Activated CD4-positive, alpha-beta T cell treated with anti-CD3 and anti-CD28 coated beads, Interleukin-2, amount 50 U/mL, for 16 hours (primary cell): ENCODE measurements at places on chromosomes 1 and 21.
A peak's percentile ranks its signal among the peaks of the same experiment; 100 is the strongest.

- DNase-seq: peak; percentile 52
Observed at GRCh38 chr1:67766141-67766978, 66.9 kb downstream of the GNG12 start.

- DNase-seq: no peak
Observed at GRCh38 chr1:201123866-201124265, 3.1 kb downstream of the ASCL5 start.

DNA sequence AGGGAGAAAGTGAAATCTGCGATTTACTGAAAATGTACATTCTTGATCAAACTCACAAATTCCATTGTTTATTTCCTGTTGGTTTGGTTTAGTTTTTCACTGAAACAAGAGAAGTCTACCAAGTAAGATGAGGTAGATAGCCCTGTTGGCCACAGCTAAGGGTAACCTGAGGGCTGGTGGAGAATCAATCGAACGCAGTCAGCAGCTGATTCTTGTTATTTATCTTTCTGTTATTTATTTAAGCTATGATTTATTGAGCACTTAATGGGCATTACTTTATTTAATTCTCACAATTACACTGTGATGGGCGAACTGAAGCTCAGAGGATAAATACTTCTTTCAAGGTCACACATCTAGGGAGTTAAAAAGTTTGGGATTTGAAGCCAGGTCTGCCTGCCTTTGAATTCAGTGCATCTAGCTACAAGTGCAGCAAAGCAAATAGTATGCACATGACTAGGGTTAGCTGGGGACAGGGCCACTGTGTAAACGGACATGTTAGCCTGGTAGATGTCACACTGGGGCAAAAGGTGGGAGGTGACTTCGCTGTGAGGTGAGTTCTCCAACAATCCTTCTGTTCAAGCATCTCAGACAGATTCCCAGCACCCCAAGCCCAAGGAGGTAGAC is 106.5 kb upstream of the GADD45A start:
- DNase-seq: no peak

DNA sequence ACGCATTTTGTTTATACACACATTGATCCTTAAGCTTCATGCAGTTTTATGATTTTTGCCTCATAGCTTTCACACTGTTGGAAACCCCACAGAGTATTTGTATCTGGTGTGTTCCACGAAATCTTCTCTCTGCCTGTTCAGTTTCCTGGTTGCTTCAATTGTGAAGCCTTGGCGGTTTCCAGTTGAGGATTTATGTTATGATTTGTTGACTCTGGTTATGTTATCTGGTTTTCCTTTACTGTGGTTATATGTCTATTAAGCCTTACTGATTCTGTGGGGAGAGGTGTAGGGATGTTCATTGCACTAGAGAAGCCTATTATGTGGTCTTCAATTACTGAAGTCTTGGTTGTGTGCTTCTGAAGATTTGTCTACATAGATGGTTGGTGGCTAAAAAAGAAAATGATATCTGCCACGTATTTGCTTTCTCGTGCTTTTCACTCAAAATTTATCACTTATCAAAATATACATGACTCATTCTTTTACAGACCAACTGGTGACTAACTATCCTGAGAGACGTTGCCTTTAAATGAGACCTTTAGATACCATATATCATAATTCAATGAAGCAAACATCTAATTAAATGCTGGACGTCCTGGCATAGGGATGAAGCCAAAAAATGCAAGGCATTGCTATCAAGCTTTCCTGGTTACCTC is 488.0 kb upstream of the B3GALT2 start:
- peak; percentile 1 for DNase-seq

DNA sequence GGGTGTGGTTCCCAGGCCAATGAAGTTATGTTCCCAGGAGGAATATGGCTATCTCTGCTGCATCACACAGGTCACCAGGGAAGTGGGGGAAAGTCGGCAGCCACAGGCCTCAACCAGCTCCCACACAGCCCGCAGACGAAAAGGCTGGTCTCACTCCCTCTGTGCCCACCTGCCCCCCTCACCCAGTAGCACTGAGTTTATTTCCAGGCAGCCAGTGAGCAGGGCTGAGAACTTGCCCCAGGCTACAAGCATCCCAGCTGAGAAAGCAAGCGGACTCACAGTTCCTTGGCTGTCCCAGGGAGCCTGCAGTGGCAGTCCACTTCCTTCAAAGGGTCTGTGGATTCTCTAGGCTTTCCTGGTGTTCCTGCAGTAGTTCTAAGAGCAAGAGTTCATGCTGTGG is 68.9 kb downstream of the SLC5A9 start:
- DNase-seq: no peak

- no peak for DNase-seq
Observed at GRCh38 chr1:32741059-32741412, 38.5 kb upstream of the SYNC start.

DNA sequence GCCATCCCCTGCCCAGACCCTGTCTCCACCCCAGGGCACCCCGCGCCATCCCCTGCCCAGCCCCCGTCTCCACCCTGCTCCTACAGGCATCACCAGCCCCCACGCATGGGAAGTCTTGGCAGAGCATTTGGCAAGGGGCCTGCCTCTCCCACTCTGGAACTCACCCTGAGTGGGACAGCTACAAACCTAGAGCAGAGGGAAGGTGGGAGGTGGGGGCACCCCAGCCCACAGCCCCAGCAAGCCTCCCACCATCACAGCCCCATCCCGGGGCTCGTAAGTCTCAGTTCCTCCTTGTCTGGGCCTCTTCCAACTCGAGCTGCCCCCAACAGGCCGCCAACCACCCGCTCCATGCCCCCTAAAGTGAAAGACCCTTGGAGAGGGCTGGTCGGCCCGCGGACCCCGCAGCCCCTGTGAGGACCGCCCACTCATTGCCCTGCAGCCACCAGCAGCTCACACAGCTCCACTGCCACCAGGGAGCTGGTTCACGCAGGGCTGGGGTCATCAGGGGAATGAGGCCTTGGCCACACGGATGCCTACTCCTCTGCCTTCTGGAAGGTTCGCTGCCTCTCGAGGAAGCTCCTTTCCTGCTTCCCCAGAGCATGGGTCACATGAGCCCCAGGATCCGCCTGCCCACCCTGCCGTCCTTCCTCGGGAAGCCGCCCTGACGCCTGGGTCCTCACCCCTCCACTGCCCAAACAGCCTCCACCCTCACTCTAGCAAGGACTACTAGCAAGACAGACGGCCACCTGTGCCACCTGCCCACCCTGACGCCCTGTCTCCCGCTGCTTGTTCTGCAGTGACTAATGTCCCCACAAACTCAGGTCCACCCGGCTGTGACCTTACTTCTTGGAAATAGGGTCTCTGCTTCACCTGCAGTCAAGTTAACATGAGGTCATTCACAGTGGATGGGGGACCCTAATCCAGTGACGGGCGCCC is 14.4 kb downstream of the MEGF6 start:
- no peak for DNase-seq

GRCh38 chr1:154198756-154199562 is 7.1 kb upstream of the TPM3 start:
- peak; percentile 48 for DNase-seq

- no peak for DNase-seq
Observed at GRCh38 chr1:83813576-83813975, 185.4 kb downstream of the TTLL7 start.

DNA sequence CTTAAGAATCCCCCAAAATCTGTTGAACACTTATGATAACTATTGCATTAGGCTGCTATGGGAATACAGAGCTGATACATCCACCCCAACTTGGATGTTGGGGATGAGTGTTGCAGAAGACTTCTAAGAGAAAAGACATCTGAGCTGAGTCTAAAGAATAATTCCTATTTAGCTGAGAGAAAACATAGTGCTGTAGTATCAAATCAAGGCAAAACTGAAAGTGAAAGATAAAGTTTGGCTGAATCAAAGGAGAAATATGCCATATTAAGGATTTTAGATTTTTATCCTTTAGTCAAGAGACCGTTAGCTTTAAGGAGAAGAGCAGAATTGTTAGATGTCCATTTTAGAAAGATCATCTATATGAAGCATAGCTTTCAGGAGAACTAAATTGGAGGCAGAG is 726.9 kb upstream of the PTBP2 start:
- DNase-seq: no peak

DNA sequence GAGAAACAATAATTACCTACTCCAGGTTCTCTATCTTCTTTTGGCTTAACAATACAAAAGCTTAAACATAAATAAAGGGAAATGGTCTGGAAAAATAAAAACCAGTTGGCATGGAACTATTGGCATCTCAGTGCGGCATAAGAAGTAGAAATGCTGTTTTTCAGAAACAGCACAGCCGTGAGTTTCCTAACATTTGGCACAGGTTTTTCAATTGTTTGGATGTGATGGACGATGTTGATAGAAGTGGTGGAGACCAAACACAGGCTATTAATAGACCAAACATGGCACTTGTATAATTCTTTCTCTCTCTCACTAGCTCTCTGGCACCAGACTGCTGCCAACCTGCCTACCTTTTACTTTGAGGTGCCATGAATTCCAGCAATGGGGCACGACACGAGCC is 36.2 kb downstream of the KCNN3 start:
- no peak for DNase-seq

- no peak for DNase-seq
Observed at GRCh38 chr1:156394835-156395461, 25.9 kb downstream of the RHBG start.

- DNase-seq: no peak
Observed at GRCh38 chr1:2493218-2493617, 17.1 kb downstream of the PLCH2 start.

- DNase-seq: no peak
Observed at GRCh38 chr1:112267929-112268328, 128.1 kb upstream of the CTTNBP2NL start.

GRCh38 chr21:39173716-39174680 is 9.3 kb downstream of the PSMG1 start:
- DNase-seq: no peak

DNA sequence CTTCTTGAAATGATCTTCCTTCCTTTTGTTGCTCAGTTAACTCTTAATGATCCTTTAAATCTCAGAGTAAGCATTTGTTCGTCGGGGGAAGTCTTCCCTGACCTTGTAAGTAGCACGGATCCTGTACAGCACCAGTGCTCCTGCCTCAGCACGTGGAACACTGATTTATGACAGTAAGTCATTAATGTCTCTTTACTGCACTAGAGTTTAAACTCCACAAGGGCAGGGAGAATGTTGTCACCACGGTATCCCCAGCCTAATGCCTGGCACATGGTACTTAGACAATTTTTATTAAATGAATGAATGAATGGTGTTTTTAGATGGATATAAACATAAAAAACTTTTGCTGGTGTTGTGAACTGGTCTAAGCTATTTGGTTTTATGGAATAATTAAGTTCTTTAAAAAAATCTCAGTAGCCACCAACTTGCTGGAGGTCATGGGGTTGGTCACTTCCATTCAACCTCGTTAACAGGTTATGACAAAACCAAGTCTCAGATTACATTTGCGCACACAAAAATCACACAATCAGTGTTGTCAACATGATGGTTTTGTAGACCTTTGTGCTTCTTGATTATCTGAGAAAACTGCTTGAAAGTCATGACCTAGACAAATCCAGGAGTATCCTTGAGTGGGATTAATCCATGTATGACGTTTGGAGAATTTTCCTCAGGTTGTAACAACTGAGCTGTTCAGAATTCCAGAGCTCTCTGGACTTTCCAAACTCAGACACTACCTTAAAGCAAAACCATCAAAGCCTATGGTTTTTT is 326.9 kb downstream of the DUSP10 start:
- no peak for DNase-seq

DNA sequence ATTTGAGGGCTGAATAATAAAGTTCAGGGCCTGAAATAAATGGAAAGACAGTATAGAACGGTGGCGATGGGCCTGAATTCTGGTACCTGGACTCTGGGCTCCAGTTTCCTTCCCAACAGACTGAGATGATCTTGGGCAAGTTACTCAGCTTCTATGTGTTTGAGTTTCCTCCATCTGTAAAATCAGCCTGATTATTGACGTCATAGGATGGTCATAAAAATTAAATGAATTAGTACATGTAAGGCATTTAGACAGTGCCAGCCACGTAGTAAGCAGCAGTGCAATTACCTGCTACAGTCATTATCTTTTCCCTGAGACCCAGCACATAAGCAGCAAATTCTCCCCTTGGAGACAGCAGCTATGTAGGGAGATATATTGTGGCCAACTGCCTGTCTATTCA is 260.9 kb downstream of the NTNG1 start:
- DNase-seq: no peak

GRCh38 chr1:208737161-208737560 is 493.0 kb upstream of the PLXNA2 start:
- DNase-seq: no peak

- DNase-seq: no peak
Observed at GRCh38 chr1:37764888-37765441, at the start of gene EPHA10. TSS of gene EPHA10 (minus strand) at chr1:37765120. CDS start at chr1:37765066, 54 bp downstream.

DNA sequence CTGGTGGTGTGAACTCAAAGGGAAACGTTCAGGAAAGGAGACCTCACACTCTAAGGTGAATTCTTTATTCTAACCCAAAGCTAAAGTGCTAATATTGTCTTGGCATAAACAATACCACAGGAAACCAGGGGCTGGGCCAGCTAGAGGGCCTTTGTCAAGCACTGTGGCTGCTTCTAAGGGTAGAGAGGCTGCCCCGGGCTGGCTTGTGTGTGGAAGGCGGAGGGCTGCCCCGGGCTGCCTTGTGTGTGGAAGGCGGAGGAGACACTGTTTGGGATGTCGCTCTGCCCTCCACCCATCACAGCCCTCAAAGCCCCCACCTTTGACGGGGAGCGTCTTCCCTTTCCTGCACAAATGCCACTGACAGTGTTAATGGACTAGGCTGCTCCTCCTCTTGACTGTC is 216.8 kb downstream of the TOMM20 start:
- DNase-seq: no peak

GRCh38 chr1:117899801-117900200 is 29.6 kb downstream of the GDAP2 start:
- no peak for DNase-seq

GRCh38 chr1:22652881-22653316 is at the start of gene C1QB:
TSS of gene C1QB (plus strand) at chr1:22653236. CDS start at chr1:22659463, 6,227 bp downstream.
- no peak for DNase-seq

GRCh38 chr21:38910390-38911067 is 104.8 kb downstream of the ETS2 start:
- DNase-seq: peak; percentile 6

DNA sequence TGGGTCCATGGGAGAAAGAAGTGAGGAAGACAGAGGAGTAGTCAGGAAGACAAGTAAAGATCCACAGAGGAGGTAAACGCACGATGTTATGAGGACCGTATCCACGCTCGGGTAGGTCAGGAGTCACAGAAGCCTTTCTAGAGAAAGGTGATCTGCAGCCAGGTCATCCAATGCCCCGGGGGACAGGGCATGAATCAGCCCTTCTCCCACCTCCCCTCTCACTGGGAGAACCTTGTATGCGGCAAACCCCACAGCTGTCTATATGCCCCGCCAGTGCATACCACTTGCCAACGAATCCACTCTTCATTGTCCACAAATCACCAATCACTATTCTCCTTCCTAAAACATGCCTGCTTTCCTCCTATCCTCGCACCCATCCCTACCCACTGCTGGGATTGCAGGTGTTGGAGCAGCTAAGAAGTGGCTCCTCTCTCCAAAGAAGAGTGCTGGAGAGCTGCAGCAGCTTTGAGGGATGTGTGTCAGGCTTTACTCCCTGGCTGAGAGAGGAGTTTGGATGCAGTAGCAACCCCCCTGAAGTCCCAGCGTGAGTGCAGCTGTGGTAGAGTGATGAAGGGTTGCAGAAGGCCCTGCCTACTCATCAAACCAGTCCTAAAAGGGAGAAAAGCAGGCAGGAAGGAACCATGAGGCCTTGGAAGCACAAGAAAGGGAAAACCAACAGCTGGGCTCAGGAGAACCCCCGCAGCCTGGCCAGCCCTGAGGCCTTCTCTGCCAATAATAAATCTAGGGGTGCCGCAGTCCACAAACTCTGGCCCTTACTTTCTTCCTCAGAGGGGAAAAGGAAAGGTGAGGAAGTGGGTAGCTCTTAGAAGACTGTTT is 102.2 kb upstream of the GADD45A start:
- no peak for DNase-seq
